ENCODE measurements at places on chromosomes 3 and 15.

- no peak for DNase-seq
These were observed 284.2 kb downstream of the ROBO2 start for GRCh38 chr3:77324105-77324504.

GRCh38 chr3:62723914-62724217, 151.3 kb downstream of the CADPS start:
- no peak for DNase-seq

DNA sequence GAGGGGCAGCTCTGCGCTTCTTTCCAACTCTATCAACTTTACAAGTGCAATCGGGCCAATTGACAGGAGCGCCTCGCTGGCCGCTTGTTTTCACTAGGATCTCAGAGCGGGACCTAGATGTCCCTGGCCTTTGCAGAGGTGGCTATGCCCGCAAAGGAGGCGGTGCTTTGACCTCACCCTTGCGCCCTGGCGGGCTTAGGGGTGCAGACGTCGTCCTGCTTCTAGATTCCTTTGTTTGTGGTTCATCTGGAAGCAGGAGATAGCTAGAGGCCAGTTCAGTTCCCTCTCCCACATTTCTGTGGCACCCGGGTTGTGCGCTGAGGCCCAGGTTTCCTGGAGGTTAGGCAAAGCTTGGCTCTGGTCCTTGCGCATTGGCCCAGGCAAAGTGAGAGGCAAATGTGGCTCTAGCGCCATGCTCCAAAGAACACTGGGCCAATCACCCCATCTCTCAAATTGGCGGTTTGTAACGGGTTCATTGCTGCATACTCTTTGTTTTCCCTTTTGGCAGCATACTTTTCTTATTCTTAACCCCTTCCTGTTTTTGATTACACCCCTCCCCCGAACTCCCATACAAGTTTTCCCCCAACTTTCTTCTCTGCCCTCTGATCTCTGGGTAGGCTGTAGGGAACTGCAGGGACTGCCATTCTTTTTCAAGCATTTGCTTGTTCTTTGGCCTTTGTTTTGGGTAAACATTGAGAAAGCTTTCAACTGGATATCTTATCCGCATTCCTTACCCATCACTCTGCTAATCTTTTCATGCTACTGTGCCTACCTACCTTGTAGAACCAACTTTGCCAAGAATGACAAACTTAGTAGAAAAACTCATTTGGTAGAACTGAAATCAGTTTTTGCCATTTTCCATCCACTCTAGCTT, 1.4 kb downstream of the PPM1L start:
- DNase-seq = no peak

DNA sequence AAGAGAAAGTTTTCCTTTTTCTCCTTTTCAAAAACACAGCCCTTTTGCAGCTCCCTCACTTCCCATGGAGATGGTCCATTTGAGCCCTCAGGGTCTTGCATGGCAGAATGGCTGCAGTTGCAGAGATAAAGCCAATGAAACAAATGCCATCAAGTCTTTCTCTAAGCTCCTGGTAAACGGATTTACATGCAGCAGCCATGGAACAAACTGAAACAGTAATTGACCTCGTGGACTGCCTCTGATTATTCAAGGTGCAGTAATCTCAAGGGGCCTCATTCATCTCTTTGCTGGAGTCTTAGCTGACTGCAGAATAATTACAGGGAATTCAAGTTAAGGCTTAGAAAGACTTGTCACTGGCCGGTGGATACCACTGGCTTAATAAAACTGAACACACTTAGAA, 125.1 kb downstream of the SQOR start:
- DNase-seq = no peak

- no peak for DNase-seq
These were observed 14.3 kb downstream of the CA12 start for GRCh38 chr15:63367390-63367789.

All from cortex of kidney (tissue), 1 donor.